GM12864 (cell line): ENCODE measurements at places on chromosomes 11 and 22.

- DNase-seq = no peak
These were observed 28.9 kb upstream of the SLC22A12 start for GRCh38 chr11:64561984-64562722.

DNA sequence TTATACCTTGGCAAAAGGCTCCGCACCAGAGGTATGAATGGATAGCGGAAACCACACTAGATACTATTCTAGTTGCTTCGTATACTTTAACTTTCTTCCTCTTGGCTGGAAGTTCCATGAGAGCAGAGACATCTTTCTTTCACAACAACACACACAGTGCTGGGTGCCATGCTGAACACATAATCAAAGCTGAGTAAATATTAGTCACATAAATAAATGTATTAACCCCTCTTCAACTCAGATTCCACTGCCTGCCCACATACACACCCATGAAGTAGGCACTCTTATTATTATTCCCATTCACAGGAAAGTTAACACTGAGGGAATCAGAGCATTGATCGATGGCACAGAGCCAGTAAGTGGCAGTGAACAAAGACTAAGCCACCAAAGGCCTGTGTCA lies 35.4 kb downstream of the SPON1 start:
- DNase-seq = no peak

DNA sequence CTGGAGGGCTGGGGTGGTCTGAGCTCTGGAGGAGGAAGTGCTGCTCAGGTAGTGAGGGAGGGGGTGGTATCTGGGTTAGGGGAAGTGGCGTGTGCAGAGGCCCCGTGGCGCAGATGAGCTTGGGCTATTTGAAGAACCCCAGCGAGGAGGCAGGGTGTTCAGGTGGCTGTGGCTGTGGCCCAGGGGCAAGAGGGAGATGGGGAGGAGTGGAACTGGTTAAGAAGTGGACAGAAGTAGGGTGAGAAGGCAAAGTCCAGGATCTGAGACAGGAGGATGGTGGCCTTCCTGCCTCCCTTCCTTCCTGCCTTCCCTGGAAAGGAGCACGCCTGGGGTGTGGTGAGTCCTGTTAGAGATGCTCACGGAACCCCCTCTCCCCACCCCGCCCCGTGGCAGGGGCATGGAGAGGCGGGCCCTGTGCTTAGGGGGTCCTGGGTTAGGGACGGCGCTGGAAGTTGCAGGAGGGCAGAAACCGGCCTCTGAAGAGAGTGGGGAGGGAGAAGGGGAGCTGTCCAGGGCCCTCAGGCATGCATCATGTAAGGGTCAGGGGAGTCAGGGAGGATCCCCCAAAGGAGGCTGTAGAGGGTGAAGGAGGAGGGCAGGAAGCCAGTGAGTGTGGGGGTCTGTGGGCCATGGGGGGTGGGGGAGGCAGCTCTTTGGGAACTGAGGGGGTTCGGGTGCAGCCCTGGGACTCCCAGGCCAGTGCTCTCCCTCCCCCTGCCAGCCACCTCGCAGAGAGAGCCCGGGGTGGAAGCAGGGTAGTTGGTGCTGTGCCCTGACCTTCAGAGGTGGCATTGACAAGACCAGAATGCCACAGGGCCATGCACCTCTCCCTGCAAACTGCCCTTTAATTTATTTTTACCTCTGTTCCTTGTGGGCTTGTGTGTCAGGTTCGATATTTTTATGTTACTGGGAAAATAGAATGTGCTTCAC lies 63.7 kb upstream of the PARVG start:
- no peak for DNase-seq

DNA sequence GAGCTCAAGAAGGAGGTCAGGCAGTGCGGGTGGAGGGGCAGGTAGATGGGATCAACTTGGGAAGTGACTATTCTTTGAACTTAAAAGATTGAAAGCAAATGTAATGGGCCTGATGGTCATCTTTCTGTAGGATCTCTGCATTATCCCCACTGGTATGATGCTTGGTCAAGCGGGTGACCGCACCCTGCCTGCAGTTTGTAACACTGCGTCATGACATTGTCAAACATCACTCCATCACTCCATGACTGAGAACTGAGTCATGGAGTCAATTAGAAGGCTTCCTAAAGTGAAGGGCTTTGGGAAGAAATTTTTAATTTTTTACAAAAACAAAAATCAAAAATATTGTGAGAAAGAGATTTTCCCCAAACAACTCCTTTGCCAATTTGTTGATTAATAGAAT lies 62.4 kb upstream of the BMAL1 start:
- no peak for DNase-seq

GRCh38 chr11:8263109-8263768 lies 439 bp downstream of the LMO1 start:
- no peak for DNase-seq

- DNase-seq = no peak
These were observed 8.9 kb downstream of the TMPRSS6 start for GRCh38 chr22:37100589-37101127.

DNA sequence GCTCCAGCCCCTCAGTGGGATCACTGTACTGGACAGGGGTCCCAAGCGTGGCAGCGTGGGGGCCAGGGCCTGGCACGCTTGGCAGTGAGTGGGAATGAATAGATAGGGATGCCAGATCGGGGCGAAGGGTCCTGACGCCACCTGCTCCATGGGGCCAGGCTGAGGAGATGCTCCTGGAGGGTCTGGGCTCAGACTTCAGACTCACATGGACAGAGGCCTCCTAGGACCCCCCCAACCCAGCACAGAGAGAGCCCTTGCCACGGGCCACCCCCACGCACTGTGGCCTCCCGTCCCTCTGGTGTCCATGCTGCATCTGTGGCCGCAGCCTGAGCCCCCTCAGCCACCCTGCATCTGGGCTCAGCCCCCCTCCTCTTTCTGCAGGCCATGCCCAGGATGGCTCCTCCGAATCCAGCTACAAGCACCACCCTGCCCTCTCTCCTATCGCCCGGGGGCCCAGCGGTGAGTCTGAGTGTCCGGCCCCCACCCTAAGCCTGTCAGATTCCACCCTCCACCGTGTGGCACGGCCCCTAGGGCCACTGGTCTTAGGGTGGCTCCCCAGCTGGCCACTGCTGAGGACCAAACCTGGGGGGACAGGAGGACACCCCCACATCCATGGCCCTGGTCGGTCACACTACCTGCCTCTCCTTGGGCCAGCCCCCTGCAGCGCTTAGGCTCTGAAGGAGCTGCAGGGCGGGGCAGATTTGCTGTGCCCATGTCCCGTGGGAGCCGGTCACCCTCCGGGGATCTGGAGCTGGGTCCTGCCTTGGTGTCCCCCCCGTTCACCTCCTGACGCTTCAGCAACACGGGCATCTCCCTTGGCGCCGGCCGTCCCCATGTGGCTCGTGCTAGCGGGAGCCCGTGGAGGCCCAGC lies 2.7 kb downstream of the MUC5AC start:
- DNase-seq = no peak

DNA sequence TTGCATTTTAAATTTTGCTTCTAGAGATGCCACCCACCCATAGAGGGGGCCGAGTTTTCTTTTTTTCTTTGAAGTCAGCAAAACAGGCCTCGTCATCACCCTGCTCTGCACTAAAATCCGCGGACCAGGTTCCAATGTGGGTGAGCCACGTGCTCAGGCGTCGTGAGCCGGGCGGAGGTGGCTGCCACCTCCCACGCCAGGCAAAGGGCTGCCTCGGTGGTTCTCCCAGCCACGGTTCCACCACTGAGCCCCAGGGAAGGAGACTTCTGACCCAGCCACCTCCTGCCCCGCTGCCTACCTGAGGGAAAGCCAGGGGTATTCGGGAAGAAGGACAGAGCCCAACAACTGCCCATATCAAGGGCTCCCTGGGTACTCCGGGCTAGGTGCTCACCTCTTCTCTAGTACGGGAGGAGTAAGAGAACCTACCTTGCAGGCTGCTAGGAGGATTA lies 45.3 kb downstream of the MN1 start:
- no peak for DNase-seq

- DNase-seq = no peak
These were observed 5.5 kb downstream of the CASP4 start for GRCh38 chr11:104962852-104963251.

DNA sequence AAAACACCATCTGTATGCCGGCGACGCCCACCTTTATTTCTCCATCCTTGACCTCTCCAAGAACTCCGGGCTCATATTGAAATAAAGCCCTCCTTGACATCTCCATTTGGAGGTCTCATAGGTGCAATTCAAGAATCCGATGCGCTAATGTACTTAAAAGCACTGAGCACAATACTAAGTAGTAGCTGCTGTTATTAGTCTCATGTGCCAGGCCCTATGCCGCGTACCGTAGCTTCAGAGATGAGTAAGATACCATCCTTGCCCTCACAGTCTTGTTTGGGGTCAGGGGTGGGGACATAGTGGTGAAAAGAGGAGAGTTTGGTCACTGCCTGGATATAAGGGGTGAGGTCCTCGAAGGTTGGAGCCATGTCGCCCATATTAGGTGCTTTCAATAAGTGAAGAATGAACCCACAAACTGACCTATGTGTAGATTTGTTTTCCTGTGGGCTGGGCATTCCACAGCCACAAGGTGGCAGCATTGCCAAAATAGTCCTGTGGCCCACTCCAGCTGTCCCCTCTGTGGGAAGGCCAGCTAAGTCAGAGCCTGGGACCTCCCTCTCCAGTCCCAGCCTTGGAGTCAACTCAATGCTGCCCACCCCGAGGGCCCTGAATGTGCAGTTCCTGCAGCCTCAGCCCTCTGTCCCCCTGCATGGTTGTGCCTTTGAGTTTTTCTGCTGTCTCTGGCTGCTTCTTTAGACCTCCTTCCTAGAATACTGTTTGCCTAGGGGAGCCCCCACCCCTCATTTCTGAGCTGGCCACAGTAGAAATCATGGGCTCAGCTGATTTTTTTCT lies 6.5 kb downstream of the DCPS start:
- DNase-seq = no peak

GRCh38 chr22:31350410-31350863 lies 4.3 kb upstream of the PATZ1 start:
- no peak for DNase-seq

GRCh38 chr22:46087816-46088277 lies 62.5 kb upstream of the PPARA start:
- DNase-seq = no peak

- DNase-seq = no peak
These were observed 62.4 kb downstream of the CRYBB2 start for GRCh38 chr22:25281675-25282345.

- DNase-seq = no peak
These were observed 269.9 kb upstream of the SORL1-AS1 start for GRCh38 chr11:121722431-121723245.

GRCh38 chr11:116837231-116838091 lies at the start of gene APOA1:
Gene APOA1, minus strand, starts transcription at chr11:116837622. Its CDS starts 235 bp downstream, at chr11:116837387.
- no peak for DNase-seq

GRCh38 chr22:47171441-47172221 lies 409.2 kb downstream of the TBC1D22A start:
- DNase-seq = no peak

- no peak for DNase-seq
These were observed 4.6 kb downstream of the PLA2G6 start for GRCh38 chr22:38177044-38177443.

DNA sequence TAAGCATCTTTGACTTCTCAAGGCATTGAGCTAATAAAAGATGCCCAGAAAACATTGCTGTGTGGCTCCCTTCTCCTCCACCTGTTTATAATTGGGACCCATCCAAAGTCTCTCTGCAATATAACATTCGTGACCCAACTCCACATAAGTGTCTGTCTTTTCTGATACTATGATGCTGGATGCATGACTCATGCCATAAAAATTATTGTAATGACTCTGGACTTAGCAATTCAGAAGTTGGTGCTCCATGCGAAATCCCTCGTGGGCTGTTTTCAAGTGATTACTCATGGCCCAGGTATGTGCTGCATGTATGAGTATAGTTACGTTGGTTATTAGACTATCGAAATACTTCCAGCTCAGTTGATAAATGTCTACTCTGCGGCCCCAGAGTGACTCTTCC lies 11.7 kb downstream of the FJX1 start:
- no peak for DNase-seq

- no peak for DNase-seq
These were observed 84.2 kb downstream of the FDX1 start for GRCh38 chr11:110513846-110514437.

DNA sequence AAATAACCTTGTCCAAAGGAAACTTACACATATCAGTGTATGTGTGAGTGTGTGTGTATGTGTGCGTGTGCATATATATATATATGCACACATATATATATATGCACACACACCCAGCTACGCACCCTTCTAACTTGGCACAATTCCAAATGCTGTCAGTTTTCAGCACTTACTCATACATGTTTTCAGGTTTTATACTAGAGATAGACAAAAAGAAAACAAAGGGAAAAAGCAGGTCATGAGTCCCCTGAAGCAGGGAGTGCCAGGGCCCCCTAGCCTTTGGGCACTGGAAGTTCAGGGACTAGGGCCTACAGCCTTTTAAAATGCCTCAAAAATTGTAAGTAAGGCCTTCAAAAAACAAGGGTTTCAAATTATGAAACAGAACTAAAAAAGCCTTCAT lies 265.4 kb downstream of the CADM1 start:
- DNase-seq = no peak

GRCh38 chr22:19719050-19719482 lies 4.3 kb upstream of the GP1BB start:
- DNase-seq = no peak

DNA sequence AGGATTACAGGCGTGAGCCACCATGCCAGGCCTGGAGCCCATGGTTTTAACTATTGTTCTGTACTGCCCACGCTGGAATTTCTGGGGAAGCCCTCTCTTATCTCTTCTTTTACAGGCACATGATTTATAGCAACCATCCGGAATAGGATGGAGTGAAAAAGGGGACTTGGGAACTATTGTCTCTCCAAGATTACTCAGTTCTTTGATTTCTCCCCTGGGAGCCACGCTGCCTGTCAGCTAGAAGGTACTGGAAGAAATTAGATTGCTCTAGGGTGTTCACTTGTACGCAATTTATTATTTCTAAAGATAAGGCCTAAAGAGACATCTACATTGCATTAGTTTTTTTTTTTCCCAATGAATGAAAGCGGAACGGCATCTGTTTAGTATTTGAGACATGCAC lies 65.6 kb upstream of the PTPRJ start:
- DNase-seq = no peak

DNA sequence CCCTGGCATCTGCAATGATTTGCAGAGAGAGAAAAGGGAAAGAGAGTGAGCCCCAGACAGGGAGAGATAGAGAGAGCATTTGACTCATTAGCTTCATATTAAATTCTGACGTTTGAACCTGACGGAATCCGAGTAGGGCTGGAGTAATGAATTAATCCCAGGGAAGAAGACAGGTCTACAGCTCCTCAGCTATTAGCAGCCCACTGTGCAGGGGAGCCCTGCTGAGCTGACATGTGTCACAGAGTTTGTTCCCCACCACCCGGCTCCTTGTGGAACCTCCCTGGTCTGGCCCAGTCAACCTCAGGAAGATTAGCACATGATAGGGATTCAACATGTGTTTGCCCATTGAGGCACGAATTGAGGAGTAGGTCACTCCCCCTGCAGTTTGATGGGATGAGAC lies 404.0 kb downstream of the BUD13 start:
- DNase-seq = no peak

GRCh38 chr22:28882545-28882877 lies 861 bp upstream of the ZNRF3 start:
- DNase-seq = no peak
